ENCODE measurements at places on chromosomes 3 and 15.

- no peak for DNase-seq
These were observed 156.4 kb upstream of the AZI2 start for GRCh38 chr3:28504976-28505375.

DNA sequence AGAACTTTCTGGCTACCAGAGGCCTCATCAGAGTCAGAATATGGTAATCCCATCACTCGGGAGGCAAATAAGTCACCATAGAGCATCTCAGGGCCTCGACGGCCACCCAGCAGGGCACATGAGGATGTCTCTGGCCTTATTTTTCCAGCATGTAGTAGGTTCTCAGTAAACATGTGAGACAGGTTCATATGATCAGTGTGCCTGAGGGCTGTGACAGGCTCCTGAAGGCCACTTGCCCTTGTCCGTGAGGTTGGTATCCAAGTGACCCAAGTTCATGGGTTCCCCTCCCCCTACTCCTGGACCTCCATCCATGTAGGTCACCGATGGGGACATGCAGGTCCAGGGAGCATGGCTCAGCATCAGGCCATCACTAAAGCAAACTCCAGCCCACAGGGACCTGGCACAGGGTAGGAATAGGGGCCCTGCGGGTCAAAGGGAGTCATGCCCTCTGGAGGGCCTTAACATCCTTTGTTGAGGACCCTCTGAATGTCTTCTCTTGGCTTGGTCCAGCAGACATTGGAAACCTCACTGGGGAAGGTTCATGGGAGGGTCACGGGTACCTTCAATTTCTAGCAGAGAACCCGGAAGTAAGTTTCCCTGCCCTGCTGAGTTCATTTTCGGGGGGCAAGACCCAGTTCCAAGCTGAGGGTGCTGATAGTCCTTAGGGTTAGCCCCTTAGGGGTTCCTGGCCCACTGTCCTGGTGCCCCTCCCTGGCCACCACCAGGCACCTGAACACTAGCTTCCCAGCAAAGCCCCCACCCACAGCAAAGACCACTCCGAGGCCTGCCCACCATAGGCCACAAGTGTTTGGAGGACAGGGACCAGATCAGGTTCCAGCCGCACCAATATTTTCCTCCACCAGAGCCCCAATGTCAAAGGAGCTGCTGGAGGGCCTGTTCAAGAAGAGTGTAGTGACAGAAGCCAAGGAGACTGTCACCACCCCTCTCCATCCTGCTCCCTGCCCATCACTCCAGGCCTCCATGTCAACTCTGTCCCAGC, 61.1 kb downstream of the ZNF445 start:
- no peak for DNase-seq

GRCh38 chr3:139134678-139135372, 90.1 kb upstream of the PRR23C start:
- no peak for DNase-seq

DNA sequence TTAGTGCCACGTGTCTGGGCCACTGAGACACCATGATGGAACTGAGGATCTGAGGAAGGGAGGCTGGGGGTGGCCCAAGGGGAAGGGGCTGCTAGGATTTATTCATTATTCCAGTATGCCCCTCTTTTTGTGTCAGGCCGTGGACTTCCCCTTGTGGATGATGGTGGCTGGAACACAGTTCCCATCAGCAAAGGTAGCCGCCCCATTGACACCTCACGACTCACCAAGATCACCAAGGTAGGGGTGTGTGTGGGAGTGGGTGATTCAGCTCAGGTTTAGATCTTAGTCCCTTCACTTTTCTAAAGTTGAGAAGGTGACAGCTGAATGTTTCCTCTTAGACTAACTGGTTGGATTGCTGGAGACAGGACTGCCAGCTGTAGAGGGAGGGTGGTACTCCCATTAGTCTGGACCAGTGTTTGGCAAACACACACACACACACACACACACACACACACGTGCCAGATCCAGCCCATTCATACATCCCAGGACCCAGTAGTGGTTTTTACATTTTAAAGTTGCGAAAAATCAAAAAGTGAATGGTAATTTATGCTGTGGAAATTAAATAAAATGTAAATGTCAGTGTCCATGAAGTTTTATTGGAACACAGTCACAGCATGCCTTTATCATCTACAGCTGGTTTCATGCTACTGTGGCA, 11.4 kb downstream of the EIF4G1 start:
- no peak for DNase-seq

- no peak for DNase-seq
These were observed 459.1 kb upstream of the MDFIC2 start for GRCh38 chr3:70771426-70772147.

DNA sequence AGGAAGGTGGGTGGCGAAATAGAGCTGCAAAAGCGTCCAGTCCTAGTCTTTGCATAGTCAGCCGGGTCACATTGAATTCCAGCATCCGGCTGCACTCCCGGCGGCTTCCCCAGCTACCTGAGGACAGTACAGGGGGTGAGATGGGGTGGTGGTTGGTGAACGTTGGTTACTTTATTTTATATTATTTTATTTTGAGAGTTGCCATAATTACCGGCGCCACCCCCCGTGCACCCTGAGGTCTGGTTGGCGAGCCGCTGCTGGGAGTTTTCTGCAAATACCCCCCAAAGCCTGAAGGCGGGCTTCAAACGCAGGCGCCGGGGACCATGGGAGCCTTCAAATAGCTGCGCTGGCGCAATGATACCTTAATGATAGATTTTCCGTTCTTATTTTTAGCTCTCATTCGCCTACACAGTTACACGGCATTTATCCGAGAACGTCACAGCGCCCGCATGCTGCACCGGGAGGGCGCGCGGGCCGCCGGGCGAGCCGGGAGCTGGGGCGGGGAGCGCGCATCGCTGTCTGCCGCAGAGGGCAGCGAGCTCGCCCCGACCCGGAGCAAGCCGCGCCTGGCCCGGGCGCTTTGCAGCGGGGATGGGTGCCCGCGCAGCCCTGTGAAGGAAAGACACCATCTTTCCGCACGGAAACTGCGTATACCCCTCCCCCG, 756 bp upstream of the RASGRF1 start:
- no peak for DNase-seq

Data from activated T-helper 1 cell treated with anti-CD3 and anti-CD28 coated beads, Interleukin-2, amount 50 U/mL, for 16 hours (primary cell).